ENCODE measurements at places on chromosomes 7 and 10.

- DNase-seq, result no peak
Measured at GRCh38 chr7:2924866-2925840, 81.0 kb upstream of the GNA12 start.

GRCh38 chr7:7228967-7229366, 46.6 kb downstream of the C1GALT1 start:
- DNase-seq, result no peak

DNA sequence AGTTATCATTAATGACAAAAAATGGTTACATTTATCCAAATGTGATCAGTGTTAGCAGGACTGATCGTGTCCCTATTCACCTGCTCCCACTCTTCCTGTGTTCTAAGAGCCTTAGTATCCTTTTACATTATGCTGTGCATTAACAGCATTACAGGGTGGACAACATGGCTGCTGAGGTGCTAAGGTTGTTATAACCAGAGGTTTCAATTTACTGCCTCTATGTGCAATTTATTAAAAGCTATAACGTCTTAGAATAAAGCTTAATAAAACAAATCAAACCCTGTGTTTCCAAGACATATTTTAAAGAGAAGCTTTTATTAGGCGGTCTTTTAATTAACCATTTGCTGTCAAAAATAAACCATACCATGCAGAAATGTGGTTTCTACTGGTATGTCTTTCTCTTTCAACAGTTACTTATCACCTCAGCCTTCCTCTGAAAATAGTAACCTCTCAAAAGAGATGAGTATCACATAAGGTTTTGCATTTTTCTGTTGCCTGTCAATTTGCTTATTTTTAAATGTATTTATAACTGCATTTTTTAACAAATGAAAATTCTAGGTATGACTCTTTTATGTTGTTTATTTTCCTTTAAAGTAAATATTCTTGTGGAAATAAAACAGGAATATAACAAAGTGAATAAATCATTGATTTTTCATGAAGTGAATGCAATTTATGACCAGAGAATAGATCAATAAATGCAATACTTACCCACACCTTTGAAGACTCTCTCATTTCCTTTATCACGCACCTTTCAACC, 849.8 kb upstream of the SORCS1 start:
- no peak for DNase-seq

- DNase-seq, result no peak
Measured at GRCh38 chr10:34098821-34099567, 716.1 kb downstream of the PARD3 start.

DNA sequence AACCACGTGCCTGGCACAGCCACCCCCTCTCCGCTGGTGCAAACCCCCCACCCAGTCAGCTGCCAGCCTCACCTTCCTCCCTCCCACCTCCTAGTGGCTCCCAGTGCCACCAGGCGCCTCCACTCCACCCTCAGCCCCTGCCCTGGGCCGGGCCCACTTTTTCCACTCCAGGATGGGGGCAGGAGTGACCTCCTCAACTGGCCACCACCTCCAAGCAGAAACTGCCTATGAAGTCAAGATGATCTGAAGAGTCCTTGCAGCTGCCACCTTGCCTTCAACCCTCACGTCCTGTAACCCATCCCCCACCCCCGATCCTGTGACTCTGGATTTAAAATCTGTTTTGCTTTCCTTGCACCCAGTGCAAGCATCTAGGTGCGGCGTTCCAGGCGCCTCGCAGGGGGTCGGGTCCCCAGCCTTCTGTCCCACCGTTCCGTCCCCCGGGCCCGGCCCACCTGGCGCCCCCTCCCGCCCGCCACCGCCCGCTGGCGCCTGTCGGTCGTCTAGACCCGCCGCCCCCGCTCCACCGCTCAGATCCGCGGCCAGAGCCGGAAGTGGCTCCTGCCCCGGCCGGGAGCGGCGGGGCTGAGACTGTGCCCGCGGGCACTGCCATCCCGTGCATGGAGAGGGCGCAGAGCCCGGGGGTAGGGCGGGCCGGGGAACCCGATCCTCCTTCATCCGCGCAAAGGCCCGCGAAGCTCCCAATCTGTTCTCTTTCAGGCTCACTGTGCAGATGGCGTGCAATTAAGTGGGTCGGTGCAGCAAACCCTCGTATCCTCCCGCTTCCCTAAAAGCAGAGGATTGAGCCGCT, 51.2 kb upstream of the GTF2I start:
- no peak for DNase-seq

GRCh38 chr7:43953071-43953470, 26.8 kb downstream of the UBE2D4 start:
- DNase-seq, result no peak

- DNase-seq, result no peak
Measured at GRCh38 chr10:29600067-29600466, 34.7 kb downstream of the SVIL start.

- DNase-seq, result no peak
Measured at GRCh38 chr10:89458291-89458690, 43.9 kb downstream of the IFIT5 start.

Data from SHP77 treated with DMSO at 0.1 percent for 48 hours (cell line).